ENCODE measurements at places on chromosomes 11 and 22.
A peak's percentile ranks its signal among the peaks of the same experiment; 100 is the strongest.

DNA sequence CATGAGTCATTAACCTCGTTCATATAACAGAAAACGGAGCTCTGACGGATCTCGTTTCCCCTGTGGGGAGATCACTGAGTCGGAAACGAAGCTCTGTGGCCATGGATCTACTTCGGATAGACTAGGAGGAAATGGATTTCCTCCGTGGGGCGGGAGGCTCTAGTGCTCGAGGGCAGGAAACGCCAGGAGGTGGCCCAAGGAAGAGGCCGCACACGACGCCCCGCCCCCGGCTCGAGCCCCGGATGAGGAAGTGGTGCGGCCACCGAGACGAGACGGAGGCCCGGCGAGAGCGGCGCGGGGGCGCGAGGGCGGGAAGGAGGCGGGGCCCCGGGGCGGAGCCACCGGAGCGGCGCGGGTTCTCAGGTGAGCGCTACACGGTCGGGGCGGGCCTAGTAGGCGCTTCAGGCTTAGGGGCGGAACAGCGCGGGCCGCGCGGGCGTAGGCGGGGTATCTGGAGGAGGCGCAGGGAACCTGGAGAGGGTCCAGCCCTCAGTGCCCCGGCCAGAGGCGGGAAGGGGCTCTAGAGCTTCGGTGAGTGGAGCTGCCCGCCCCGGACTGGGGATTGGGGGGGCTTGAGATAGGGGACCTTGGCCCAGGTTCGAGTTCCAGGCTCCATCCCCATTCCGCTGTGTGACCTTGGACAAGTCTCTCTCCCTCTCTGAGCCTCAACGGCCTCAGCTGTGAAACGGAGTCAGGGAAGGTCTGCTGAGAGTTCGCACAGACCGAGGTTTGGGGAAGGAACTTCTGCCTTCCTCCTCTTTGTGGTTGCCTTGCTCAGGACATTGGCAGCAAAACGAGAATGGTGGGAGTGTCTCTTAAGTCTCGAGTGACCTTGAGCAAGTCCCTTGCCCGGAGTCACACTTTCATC lies at the start of gene DEPDC5:
Gene DEPDC5 (plus strand): TSS at position 386 of the 868 bp plus-strand sequence. CDS start 903 bp downstream, outside the sequence.
- DNase-seq: peak; percentile 91

- peak; percentile 42 for DNase-seq
Measured at GRCh38 chr22:22865311-22866072, 22.1 kb upstream of the IGLL5 start.

DNA sequence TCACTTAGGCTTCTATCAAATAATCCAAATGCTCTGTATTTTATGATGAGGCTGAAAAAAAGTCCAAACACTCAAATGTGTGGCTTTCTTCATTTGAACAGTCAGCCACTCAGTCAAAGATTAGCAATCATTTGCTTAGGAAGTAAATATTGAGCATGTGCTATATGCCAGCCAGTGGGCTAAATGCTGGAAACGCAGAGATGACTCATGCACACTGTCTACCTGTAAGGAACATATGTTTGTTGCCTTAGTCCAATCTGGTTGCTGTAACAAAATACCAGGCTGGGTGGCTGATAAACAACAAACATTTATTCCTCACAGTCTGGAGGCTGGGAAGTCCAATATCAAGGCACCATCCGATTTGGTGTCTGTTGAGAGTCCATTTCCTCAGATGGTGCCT lies 617.3 kb downstream of the NTM start:
- DNase-seq: no peak

- peak; percentile 26 for DNase-seq
Measured at GRCh38 chr11:73995731-73996130, 13.1 kb upstream of the UCP2 start.

- no peak for DNase-seq
Measured at GRCh38 chr11:60803273-60803936, 18.3 kb downstream of the MS4A10 start.

GRCh38 chr11:116527180-116527991 lies 245.4 kb downstream of the BUD13 start:
- no peak for DNase-seq

- peak; percentile 36 for DNase-seq
Measured at GRCh38 chr11:128686745-128687177, 7.1 kb upstream of the FLI1 start.

DNA sequence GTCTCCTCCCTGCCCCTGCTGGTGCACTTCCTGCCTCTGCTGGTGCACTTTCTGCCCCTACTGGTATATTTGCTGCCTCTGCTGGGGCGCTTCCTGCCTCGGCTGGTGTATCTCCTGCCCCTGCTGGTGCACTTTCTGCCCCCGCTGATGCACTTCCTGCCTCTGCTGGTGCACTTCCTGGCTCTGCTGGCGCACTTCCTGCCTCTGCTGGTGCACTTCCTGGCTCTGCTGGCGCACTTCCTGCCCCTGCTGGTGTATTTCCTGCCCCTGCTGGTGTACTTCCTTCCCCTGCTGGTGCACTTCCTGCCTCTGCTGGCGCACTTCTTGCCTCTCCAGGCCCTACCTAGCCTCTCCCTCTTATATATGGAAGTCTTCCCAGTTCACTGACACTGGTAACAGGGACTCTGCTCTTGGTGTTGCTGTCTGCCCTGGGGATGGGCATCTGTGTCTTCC lies 10.1 kb downstream of the MTFP1 start:
- DNase-seq: peak; percentile 96

GRCh38 chr11:69352715-69353319 lies 58.9 kb downstream of the MYEOV start:
- no peak for DNase-seq

GRCh38 chr22:28829358-28830181 lies 29.2 kb upstream of the XBP1 start:
- peak; percentile 50 for DNase-seq

DNA sequence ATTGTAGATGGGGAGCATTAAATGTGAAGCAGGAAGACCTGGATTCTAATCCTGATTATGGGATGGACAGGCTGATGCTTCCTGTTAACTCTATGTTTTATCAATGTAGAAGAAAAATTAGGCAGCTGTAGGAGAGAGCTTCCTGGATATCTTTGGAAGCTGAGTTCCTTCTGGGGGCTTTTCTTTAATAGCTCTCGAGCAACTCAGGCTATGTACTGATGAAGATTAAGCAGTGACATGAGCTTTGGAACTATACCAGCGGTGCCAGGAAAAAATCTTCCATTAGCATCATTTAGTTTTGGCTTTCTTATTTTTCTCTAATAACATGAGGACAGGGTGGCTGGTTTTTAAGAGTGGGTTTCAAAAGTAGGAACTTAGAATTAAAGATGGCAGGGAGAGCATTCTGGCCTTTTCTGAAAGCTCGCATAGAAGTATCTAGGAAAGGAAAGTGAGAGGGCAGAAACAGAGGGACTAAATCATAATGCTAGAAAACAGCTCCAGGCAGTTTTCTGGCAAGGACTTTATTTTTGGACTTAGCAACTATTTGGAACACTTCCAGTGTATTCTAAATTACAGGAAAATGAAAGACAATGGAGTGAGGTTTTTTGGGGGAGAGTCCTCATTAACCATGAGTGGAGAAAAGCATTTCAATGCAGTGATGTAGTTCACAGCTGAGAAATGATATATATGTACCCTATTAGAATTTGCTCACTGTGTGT lies 69.2 kb upstream of the RRM1 start:
- no peak for DNase-seq

DNA sequence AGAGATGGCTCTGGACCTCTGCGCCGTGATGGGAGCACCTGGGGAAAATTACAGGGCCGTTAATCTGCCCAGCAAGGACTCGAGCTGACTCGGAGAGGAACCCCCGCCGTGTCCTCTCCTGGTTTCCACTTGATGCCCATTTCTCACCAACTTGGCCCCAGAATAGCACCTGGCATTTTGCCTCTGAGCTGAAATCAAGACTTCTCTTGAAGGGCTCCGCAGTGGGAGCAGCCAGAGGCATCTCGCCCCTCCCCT lies 19.0 kb upstream of the CABP7 start:
- DNase-seq: no peak

DNA sequence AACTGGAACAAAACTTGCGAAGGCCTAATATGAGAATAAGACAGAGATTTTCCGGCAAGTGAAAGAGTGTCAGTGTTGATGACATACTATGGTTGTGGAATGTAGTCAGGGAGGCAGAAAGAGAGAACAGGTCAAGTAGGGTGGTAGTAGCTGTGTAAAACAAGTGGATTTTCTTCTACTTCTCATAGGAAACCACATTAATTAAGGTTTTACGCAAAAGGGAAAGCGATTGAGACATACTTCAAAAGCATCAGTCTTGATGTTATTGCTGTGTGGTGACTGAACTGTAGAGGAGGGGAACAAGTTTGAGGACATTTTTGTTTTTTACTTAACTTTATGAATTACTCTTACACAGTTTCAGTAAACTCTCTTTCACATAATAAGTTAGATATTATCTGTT lies 186.0 kb upstream of the CNTN5 start:
- DNase-seq: no peak

GRCh38 chr11:719214-720016 lies 13.4 kb downstream of the EPS8L2 start:
- no peak for DNase-seq

DNA sequence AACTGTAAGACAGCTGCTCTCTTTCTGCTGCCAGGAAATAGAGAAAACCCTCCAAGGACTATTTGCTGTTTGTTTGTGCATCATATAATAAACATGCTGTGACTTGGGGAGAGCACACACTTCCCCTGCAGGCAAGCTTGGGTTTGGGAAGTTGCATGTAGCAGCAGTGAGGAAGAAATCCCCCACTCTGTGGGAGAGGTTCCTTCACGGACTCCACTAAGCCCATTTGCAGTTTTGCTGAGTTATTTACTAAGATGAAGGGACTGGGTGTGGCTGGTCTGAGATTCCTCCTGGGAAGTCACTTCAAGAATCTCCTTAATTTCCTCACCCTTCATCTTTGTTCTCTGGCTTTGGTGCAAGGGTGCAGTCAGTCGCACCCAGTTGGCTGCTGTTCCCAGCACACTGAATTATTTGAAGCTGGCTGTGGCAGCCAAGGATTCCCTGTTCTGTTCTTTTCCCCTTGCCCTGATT lies 104.9 kb downstream of the ARFGAP2 start:
- no peak for DNase-seq

GRCh38 chr11:16043617-16044016 lies 312.7 kb downstream of the SOX6 start:
- DNase-seq: no peak

DNA sequence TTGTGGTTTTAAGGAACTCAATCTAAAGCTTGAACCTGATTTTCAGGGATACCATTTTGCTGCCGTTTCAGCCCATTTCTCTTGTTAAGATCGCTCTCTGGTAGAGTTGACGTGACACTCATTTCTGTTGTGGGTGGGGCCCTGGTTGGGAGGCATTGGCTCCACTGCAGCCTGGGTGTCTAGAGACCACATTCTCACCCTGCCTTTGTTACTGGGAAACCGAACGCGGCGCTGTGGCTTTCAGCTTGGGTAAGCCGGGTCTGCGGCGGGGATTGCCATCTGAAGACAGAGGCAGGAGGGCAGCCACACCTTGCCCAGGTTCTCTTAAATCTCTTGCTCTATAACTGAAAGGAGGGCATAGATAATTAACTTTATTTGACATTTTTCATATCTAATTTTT lies 3.2 kb downstream of the EHF start:
- no peak for DNase-seq

DNA sequence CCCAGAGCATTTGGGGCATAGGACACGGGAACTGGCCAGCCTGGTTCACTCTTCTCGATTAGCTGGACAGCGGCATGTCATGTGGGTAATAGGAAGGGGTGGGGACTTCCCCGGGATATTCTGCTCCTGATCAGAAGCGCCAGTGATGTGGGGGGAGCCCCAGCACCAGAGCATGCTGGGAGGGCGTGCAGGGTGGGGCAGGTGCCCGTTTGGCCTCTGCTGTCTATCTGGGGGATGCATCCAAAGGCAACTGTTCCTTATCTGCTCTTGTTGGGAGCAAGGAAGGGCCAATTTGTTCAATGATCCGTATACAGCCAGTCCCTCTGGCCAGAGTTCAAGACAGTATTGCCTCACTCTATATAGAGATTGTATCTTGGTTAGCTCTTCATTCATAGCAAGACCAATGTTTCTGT lies 43.6 kb downstream of the PPARA start:
- no peak for DNase-seq

- peak; percentile 59 for DNase-seq
Measured at GRCh38 chr11:723120-723883, 17.3 kb downstream of the EPS8L2 start.

- no peak for DNase-seq
Measured at GRCh38 chr11:129698212-129698611, 117.4 kb upstream of the TMEM45B start.

DNA sequence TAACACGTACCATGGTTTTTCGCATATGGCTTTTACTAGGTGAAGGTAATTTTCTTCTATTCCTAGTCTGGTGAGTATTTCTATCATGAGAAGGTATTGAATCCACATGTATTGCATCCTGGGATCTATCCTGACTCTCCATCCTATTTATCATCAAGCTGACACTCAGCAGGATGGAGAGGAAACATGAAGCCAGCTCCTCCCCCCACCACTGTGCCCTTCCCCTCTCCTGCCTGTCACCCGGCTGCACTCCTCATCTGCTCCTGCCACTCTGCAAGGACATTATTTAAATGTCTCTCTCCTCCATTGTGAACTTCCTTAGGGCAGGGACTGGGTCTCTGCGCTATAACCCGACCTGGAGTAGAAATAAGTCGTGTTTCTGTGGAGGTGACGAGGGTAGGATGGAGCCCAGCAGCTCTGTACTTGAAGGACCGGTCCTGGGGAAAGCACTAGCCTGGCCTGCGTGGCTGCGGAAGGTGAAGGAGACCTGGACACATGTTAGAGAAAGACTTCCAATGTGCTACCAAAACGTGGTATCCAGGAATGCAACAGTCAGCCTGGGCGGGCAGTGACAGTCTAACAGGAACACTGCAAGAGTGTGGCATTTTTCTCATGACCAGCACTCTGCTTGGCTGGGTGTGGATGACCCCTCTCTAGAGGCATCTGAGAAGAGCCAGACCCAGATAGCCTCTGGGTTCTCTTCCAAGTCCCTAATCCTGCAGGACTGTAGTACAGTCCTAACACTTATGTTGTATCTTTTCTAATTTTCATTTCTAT lies 111.2 kb downstream of the MICAL3 start:
- DNase-seq: no peak

- DNase-seq: no peak
Measured at GRCh38 chr11:74694136-74694930, 36.9 kb downstream of the CHRDL2 start.

- no peak for DNase-seq
Measured at GRCh38 chr11:13388741-13389140, 74.3 kb downstream of the BTBD10 start.

Measured in naive thymus-derived CD4-positive, alpha-beta T cell (primary cell).